T-helper 2 cell (primary cell): ENCODE measurements at places on chromosomes 1 and 21.

- DNase-seq = no peak
These were observed 342 bp downstream of the GSTM5 start for GRCh38 chr1:109712321-109712864.

- no peak for DNase-seq
These were observed 13.3 kb downstream of the TRIM11 start for GRCh38 chr1:228393268-228393701.

DNA sequence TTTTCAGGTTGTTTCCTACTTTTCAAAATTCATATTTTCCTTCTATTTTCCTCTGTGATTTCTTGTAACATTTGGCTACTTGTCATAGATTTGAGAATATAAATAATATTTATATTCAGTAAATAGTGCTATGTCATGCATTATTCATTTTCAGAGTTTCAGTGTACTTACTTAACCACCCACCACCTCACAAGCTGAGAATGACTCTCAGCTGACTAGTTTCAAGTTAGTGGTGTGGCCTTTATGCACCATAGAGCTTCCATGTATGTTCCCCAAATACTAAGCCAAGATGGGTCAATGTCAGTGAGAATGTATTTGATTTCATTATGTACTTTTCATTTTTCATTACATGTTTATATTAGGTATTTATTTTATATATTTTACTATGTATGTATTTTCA is 56.9 kb upstream of the RGS1 start:
- no peak for DNase-seq

- DNase-seq = no peak
These were observed 245.0 kb upstream of the OLFM3 start for GRCh38 chr1:102241431-102242338.

DNA sequence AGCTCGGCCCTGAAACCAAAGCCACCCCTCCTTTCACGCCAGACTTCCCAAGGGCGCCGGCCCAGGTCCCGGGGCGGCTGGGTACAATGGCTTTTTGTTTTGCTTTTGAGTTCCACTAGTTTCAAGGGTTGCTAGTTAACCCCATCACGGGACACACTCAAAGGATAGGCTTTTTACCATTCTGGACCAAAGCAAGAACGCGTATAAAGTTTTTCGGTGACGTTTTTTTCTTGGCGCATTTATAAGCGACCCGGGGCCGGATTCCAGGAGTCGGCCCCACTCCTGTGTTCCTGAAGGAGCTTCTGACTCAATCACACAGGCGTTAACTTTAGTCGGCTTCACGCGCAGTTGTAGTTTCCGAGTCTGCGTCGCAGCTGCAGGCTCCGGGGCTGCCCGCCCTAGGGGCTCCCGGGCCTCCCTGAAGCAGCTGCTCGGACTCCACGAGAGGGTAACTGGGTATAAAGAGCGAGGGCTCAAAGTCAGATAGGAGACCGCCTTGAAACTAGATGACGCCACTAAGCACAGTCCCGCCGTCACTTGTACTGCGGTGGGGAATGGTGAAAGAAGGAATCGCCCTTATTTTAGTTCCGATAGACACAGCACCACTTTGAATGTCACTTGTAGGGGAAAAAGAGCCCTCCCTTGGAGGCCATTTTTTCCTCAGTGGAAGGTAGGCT is 707 bp upstream of the KLHL21 start:
- peak; percentile 67 for DNase-seq

DNA sequence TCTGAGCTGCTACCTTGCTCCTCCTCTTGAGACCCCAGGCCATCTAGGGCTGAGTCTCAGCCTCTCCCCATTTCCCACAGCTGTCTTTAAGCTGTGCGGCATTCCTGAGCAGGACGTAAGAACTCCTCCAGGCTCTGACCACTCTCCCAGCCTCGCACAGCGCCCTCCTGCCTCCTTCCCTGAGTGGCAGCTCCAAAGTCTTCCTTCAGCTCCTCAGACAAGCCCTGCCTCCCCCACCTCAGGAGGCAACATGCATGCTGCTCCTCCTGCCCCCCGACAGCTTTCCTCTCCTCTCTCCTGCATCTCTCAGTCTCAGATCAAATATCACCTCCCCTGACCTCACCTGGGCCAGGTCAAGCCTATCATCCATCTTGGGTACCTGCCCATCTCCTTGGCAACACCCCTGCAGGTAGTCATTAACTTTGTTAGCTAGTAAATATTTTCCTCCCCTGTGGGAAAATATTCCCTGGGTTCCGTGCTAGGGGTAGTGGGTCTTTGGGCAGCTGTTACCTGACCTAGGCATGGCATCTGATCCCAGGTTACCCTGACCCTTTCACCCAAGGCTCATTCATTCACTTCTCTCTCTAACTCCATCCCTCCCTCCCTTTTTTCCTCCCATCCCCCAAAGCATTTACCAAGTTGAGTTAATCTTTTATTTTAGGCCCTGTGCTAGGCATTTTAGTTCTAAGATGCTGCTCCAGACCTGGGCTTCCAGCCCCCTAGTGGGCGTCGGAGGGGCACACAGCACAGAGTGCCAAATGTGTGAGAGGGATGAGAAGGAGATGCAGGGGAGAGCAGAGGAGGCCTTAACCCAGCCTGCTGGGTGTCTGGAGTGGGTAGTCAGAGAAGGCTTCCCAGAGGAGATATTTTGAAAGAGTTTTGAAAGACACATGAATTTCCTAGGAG is 419.9 kb downstream of the PTPRU start:
- no peak for DNase-seq

DNA sequence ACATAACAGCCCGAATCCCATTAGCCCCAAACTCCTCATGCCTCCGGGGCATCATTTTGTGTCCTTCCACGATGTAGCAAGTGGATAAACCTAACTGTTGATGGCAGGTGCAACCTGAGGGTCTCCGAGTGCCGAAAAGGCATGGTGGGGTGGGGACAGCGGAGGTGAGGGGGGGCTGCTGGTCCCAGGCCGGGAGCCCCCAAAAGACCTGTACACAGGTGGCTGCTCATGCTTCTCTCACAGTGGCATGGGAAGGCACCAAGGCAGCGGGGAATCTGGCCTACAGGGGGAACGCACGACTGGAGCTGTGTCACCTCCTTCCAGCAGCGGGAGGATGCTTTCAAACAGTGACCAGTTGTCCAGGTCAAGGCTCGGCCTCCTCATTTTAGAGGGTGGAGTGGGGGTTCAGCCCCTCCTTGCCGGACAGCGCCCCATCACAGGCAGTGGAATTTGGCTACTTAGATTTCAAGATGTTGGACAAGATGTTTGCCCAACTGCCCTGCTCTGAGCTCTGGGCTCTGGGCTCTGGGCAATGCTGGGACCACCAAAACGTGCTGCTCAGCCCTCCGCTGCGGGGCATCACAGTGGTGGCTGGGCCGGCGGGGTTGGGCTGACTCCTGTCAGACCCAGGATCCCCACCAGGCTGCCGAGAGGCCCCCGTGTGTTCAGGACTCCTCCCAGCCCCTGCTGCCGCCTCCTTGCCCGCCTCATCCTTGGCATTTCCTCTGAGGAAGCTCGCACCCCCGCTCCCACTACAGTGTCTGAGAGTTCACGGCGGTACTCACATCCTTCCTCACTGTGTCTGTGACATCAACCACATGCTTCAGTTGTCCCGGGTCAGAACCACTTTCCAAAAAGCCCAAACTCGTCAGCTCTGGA is 7.6 kb downstream of the DNMT3L start:
- DNase-seq = no peak

DNA sequence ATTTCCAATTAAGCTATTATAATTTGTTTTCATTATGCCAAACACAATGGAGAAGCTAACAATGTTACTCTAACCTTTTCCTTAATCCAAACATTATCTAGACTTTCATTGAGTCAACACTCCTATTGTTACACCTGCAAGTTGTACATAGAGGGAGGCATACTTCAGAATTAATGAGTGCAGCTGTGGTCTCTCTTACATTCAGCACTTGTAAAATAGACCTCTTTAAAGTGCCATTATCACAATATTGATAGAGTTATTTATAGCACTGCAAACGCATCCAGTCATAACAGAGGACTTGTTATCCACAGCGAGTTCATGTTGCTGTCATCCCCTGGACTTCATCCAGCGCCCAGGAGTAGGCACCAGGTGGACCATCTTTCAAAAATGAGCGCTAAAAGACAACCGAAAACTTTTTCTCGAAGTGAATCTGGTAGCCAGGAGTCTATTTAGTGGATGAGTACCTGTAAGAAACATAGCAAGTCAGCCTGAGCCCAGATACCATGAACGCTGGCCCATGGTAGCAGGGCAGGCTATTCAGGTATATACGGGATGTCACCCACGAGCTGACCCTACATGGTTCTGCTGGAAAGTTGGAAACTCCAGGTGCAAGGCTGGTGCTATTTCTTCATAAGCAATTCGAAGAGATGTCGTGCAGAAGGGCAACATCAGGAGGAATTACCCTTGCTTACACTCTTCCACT is 70.6 kb upstream of the NFIA start:
- no peak for DNase-seq

DNA sequence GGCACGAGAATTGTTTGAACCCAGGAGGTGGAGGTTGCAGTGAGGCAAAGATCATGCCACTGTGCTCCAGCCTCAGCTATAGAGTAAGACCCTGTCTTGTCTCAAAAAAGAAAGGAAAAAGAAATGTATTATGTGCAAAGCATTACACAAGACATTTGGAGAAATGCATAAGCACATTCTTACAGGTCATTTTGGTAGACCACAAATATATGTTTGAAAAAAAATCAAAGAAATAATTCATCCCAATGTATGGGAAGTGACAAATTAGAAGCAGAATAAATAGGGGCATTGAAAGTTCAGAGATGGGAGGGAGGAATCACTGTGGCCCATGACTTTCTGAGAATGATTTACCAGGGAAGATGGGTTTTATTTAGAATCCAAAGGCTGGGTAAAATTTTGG is 283.5 kb upstream of the ADAMTS5 start:
- DNase-seq = no peak

DNA sequence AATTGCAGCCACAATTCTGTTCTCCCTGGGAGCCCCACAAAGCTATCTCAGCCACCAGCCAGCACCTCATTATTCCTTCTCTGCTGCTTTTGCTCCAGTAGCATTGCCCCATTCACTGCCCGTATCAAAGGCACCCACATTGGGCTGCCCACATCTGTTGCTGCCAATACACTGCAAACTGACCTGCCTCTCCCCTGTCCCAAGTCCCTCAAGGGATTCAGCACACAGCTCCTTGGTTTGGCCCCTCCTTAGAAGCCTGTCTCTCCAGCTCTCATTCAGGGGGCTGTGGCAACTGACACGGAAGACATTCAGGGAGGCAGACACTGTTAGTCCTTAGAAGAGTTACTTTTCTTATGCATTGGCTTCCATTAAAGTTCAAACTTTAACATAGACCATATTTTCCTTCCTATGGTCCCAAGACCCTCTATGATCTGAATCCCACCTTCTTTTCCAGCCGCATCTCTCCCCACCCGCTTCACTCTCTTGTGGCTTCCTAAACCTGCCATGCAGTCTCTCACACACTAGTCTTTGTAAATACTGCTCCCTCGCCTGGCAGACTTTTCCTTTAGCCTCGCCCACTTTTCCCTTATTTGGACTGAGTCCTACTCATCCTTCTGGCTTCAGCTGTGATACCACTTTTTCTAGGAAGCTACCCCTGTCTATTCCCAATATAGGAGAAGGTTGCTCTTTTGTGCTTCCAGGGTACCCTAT is 19.3 kb upstream of the KLHDC8A start:
- DNase-seq = no peak

DNA sequence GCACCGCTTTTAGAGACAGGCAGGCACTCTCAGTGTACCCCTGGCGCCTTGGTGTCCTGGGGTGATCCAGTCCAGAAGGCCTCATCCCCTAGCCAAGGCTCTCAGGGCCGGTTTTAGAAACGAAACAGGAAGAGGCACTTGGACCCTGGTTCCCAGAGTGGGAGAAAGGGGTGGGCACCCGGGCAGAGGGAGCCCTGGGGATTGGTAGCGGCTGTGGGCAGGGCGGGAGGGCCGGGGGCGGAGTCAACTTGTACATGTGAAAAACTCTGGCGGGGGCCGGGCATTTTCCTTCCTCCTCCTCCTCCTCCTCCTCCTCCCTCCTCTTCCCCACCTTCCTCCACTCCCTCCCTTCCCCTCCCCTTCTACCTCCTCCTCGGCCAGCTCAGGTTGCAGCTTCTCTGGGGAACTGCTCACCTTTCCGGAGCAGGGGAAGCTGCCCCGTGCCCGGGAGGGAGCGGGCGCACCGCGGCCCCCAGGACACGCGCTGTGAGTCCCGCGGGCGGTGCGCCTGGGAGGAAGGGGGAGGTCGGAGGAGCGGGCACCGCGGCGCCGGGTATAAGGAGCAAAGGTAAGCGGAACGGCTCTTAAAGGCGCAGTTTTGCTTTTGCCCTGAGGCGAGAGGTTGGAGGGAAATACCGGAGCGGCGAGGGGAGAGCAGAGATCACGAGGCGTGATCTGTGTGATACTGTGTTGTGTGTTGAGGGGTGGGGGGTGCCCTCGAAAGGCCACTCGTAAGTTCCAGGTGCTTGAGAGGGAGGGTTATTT is at the start of gene CDK18:
CDK18 (plus strand) TSS at position 359 of the 765 bp plus-strand sequence. CDS start 18,499 bp downstream, outside the sequence.
- DNase-seq = peak; percentile 34

DNA sequence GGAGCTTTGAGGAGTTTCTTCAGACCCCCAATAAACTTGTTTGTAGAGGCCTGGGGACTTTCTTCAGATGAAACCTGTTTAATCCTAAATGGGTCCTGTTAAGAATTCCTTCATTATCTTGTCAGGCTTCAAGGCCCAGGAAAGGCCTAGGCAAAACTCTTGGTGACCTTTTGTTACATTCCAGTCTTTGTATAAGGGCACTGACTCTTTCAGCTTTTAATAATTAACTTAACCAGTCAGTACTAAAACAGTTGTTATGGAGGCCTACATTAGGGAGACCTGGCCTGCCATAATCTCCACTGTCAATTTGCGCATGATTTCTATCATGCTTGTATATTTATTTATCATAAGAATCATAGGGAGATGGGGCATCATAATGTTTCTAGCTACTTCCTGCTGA is 110.2 kb downstream of the FCRL5 start:
- no peak for DNase-seq

- no peak for DNase-seq
These were observed 67.1 kb upstream of the GUCA2B start for GRCh38 chr1:42086146-42086545.

GRCh38 chr1:117169871-117170596 is 40.7 kb downstream of the VTCN1 start:
- DNase-seq = no peak

- DNase-seq = no peak
These were observed 4.1 kb downstream of the PDC start for GRCh38 chr1:186456729-186457255.

- no peak for DNase-seq
These were observed 402.2 kb downstream of the GPATCH2 start for GRCh38 chr1:217228689-217229088.

- no peak for DNase-seq
These were observed 70.0 kb upstream of the ZNF644 start for GRCh38 chr1:91091812-91092211.

GRCh38 chr1:6695868-6696267 is 5.7 kb downstream of the DNAJC11 start:
- no peak for DNase-seq

GRCh38 chr1:31830065-31830464 is 14.2 kb upstream of the SPOCD1 start:
- DNase-seq = no peak

DNA sequence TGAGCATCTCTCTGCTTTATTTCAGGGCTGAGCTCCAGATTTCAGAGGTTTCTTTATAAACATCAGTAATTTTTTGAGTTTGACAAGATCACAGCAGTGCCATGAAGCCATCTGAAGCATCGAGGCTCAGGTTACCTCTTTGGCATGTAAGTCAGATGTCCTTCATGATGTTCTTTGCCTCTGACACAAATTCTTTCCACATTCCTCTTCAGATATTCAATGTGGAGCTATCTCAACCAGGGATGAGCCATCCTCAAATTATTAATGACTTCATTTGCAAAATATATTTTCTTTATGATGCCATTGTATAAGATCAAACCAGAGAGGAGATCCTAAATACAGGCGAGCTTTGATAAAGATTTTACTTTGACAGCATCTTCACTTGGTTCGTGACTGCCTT is 256.7 kb downstream of the COL11A1 start:
- no peak for DNase-seq

GRCh38 chr1:56146449-56146848 is 432.9 kb downstream of the PLPP3 start:
- DNase-seq = no peak
